ENCODE measurements at places on chromosomes 1 and 21.

- DNase-seq: no peak
Measured at GRCh38 chr1:7960165-7960564, 1.3 kb upstream of the PARK7 start.

DNA sequence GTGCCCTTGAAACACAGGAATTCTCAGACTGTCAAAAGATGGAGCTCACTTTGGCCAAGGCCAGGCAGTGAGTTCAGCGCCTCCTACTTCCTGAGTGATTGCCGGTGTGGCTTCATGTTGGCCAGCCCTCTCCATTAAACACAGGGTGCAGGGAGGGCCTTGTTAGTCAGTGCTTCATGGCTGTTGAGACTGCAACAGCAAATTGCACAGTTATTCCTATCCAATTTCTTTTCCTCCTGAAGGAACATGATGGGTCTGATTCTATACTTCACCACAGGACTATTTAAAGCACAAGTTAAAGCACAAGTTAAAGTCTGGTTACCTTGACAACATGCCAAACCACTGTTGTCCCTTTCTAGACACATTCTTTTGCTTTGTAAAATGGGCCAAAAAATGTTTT, 156.6 kb downstream of the SIPA1L2 start:
- DNase-seq: no peak

GRCh38 chr1:107294686-107295085, 153.8 kb downstream of the NTNG1 start:
- no peak for DNase-seq

DNA sequence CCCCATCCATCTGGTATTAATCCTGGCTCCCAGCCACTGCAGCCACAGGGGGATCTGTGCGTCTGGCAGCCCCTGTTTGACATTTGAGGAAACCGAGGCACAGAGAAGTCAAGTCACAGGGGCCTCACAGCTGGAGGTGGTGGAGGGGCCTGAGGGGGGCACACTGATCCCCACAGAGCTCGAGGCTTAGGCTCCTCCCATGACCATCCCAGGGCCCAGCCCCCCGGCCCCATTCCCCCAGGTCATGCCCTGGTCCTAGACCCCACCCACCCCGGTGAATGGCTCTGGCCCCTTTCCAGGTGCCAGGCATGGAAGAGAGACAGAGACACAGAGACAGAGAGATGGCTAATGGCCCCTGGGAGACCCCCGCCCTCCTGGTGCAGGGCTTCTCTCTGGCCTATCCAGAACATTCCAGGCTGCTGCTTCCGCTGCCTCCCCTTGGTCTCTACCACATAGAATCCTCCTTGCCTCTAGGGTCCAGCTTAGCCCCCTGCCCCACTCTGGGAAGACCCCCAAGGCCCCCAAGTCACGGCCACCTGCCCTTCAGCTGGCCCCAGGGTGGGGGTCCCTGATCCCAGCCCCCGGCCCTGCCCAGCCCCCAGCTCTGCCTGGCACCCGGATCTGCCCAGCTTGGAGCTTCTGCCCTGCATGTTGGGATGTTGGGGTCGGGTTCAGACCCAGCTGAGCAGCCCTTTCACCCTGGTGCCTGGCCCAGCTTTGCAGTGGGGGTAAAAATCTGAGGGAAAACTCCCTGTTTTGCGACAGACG, 29.2 kb upstream of the LRRC3 start:
- no peak for DNase-seq

DNA sequence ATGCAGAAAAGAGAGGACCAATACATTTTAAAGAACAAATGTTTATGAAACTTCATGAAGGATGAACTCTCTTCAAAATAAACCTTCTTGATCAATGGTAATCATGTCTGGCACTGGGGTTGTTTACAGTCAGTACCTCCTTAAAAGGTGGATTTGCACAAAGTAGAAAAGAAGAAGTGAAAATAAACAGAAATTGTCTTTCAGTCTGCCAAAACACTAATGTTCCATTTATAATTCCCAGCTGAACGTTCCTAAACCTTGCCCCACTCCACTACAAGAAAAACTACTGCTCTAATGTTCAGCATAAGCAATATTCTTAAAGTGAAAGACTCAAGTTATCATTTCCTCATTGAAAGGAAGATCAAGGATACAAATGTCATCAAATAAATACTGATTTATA, 86.2 kb downstream of the EIF4G3 start:
- DNase-seq: no peak

- no peak for DNase-seq
Measured at GRCh38 chr1:110477967-110478640, 27.2 kb downstream of the PROK1 start.

All from pons (tissue), 1 donor.